ENCODE measurements at places on chromosomes 4 and X.

GRCh38 chrX:23964191-23964590 is 56.4 kb downstream of the CXorf58 start:
- no peak for DNase-seq

DNA sequence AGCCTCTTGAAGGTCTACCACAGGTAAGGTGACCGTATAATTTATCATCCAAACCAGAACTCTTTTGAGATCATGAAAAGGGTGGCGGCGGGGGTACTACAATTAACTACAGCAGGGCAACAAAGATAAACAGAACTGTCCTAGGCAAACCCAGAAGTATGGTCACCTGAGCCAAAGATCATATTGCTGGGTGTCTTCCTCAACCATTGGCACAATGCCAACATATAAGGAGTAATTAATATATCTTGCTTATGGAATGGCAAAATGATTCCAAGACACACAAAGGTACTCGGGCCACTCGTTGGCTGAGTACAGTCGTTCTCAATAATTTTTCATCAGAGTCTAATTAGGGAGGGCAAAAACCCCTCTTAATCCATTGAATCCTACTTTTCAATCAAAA is 273.3 kb downstream of the QDPR start:
- DNase-seq, result no peak

DNA sequence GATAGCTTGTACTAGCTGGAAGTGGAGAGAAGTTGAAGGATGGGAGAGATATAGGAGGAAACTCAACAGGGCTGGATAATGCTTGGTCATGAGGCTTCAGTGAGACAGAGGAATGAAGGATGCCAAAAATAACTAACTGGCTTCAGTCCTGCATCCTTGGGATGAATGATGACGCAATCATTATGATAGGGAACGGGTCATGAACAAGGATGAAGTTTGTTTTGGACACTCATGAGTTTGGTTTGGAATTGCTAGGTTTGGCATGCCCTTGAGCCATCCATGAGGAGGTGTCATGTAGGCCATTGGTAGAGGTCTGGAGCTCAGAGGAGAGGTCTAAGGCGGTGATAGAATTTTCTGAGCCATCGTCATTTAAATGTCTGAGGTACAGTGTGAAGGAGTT is 160.0 kb upstream of the NHS start:
- DNase-seq, result no peak

- DNase-seq, result no peak
Measured at GRCh38 chrX:126124721-126125120, 41.4 kb downstream of the DCAF12L2 start.

GRCh38 chr4:109183931-109184490 is 118.4 kb downstream of the COL25A1 start:
- no peak for DNase-seq

GRCh38 chrX:38968344-38969216 is 167.3 kb downstream of the MID1IP1 start:
- no peak for DNase-seq

DNA sequence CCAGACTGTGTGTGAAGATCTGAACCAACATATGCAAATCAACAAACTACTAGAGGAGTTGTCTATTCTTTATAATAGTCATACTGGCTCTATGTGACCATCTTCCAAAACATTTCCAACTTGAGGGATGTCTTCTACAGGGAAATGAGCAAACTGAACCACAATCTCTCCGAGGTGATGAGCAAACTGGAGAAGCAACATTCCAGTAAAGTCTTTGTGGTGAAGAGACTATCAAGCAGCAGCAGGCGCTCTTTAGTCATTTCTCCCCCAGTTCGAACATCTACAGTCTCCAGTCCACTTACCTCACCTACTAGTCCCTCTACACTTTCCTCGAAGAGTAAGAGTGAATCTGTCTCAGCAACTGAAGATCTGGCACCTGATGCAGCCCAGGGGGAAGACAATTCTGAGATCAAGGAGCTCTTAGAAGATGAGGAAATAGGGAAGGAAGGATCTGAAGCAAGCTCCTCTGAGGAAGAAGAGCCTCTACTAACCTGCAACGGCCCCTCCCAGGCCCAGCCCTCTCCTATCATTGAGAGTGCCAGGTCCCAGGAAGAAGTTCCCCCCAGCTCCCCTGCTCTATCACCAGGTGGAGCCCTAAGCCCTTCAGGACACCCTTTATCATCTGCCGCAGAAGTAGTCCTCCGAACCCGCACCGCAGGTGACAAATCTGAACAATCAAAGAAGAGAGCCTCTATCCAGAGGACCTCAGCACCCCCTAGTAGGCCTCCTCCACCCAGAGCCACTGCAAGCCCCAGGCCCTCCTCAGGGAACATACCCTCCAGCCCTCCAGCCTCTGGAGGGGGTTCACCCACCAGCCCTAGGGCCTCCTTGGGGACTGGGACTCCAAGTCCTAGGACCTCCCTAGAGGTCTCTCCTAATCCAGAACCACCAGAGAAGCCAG is 98.1 kb downstream of the HNRNPD start:
- DNase-seq, result no peak

DNA sequence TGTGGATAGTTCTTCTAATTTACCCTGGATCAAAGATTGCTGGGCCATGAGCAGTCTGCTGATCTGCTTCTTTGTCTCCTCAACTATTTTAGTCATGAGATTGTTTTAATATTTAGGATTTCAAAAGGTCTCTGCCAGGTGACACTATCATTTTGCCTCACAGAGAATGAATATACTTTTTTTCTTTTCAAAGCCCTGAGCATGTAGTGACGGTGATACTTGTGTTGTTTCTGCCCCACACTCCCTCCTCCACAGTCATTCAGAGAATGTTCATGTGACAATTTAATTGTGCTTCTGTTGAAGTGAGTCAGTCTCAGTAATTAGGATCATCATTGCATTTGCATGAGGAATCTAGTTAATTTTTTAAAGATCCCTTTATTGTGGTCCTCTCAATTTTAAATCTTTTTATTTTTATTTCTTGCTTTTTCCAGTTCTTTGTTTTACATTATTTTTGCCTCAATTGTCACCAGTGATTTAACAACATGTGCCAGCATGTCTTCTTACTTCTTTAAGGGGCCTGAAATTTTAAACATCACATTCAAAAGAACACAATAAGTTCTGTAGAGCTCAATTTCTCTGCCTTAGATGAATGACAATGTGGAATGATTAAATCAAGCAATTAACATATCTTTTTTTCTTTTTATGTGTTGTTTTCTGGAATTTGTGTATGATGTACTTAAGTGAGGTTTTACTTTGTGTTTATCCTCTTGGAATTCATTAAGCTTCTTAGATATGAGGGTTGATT is 12.3 kb downstream of the MMRN1 start:
- DNase-seq, result no peak

DNA sequence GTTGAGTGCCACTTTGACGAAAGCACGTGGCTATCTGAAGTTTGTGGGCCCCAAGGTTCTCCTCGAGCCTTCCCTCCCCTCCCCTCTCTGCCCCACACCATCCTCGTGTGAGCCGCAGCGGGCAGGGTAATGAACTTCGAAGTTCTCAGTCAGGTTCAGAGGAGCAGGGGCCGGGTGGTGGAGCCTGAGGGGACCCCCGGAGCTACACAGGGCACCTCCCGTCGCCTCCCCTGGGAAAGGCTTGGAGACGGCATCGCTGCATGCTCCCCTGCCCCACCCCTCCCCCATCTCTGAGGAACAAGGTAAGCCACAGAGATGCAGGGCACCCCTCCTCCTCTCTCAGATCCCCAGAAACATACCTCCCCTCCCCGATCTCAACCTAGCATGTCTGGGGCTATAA is 2.8 kb upstream of the NKX1-1 start:
- no peak for DNase-seq
